ENCODE measurements at places on chromosomes 1 and 21.
A peak's percentile ranks its signal among the peaks of the same experiment; 100 is the strongest.

GRCh38 chr1:113073479-113073950 is 517 bp downstream of the LRIG2 start:
- H3K27ac ChIP-seq, result peak overlapping the region; percentile 88
- peaks cover 3% of the 10 kb centered on the region for H3K36me3 ChIP-seq
- H3K27me3 ChIP-seq, result no peaks in the 10 kb centered on the region
- peak; percentile 89 for DNase-seq

DNA sequence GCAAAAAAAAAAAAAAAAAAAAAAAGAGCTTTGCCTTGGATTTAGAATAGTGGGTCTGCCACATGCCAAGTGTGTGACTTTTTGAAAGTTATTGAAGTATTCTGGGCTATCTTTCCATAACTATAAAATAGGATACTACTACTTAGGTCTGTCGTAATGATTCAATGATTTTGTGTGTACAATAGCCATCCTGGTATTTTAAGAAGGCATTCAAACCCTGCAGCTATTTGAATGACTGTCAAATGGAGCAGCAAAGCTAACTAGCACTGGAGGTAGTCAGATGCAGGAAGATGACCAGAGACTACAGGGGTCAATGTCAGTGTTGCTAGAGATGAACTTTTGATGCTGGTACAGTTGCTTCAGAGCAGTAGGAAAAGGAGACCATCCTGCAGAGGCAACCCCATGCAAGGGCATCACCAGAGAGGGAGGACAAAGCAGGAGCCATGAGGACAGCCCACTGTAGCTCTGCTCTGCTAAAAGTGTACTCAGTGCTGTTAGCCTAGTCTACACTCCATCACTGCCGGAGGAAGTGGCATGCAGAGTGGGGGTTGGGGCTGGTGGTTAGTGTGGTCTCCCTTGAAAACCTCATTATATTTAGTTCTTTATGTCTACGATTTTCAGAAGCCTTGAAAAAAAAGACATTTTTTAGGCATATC is 29.0 kb downstream of the DUSP10 start:
- DNase-seq, result no peak
- H3K4me1 ChIP-seq, result peaks cover 28% of the 10 kb centered on the region
- no peak overlapping the region for H3K27ac ChIP-seq
- no peaks in the 10 kb centered on the region for H3K36me3 ChIP-seq

GRCh38 chr21:35045542-35046262 is 3.4 kb downstream of the RUNX1 start:
- no peaks in the 10 kb centered on the region for H3K27me3 ChIP-seq
- no peak overlapping the region for H3K4me3 ChIP-seq
- no peak for DNase-seq
- peaks cover 23% of the 10 kb centered on the region for H3K4me1 ChIP-seq
- H3K36me3 ChIP-seq, result no peaks in the 10 kb centered on the region

- no peak overlapping the region for H3K27ac ChIP-seq
- peaks cover 19% of the 10 kb centered on the region for H3K4me1 ChIP-seq
- no peak for DNase-seq
- H3K36me3 ChIP-seq, result no peaks in the 10 kb centered on the region
These were observed 347.5 kb downstream of the SMYD3 start for GRCh38 chr1:246159279-246160227.

DNA sequence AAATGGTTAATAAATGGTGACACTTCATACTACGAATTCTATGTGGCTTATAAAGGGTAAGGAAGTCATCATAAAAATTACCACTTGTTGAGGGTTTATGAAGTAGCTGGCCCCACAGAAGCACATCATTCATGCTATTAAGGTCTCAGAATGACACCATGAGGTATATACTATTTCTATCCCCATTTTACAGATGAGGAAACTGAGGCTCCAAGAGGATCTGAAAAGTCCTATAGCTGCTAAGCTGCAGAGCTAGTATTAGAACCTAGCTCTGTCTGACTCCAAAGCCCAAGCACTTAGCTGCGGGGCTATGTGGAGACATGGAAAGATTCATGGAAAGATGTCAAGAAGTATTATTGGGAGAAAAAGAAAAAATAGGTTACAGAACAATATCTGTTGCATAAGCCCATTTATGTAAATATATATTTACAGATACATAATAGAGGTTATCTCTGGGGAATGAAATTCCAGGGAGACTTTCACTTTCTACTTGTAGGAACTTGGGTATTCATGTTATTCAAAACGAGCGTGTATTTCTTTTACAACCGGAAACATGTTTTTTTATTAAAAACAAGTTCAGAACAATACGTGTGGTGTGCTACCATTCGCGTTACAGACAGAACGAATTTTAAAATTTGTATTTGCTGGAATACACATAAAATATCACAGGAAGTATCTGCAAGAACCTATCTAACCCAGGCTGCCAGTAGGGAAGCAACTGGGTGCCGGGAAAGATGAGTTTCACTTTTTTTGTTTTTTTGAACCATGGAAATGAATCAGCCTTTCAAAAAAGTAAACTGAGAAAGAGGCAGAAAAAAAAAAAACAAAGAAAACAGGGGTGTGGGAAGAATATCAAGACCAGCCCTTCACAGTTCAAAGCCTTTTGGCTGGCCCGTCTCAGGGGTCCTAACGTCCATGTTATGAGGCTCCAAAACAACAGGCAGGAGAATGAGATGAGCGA is 13.4 kb downstream of the SPOCD1 start:
- H3K4me3 ChIP-seq, result no peak overlapping the region
- no peaks in the 10 kb centered on the region for H3K27me3 ChIP-seq
- no peak overlapping the region for H3K27ac ChIP-seq
- DNase-seq, result no peak
- no peaks in the 10 kb centered on the region for H3K36me3 ChIP-seq

DNA sequence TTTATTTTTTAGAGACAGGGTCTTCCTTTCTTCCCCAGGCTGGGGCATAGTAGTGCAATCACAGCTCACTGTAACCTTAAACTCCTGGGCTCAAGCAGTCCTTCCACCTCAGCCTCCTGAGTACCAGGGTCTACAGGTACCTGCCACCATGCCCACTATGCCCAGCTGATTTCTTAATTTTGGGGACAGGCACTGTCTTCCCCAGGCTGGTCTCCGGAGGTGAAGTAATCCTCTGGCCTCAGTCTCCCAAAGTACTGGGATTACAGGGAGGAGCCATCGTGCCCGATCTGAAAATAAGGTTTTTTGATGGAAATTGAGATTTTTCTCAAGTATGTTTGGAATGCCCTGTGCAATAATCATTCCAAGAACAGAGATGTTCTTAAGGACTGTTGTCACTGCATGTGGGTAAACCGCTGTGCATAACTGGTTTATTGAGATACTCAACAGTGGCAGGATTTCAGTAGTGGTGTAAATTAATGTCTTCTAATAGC is 934 bp upstream of the MSH4 start:
- peaks cover 36% of the 10 kb centered on the region for H3K36me3 ChIP-seq
- no peak for DNase-seq
- H3K27ac ChIP-seq, result no peak overlapping the region

GRCh38 chr1:194293851-194294405 is 1107.5 kb upstream of the B3GALT2 start:
- no peaks in the 10 kb centered on the region for H3K36me3 ChIP-seq
- H3K4me3 ChIP-seq, result no peak overlapping the region
- no peaks in the 10 kb centered on the region for H3K4me1 ChIP-seq
- H3K27ac ChIP-seq, result no peak overlapping the region

GRCh38 chr1:14531519-14531918 is 67.0 kb upstream of the KAZN start:
- H3K27me3 ChIP-seq, result no peaks in the 10 kb centered on the region
- H3K36me3 ChIP-seq, result no peaks in the 10 kb centered on the region
- no peak overlapping the region for H3K27ac ChIP-seq
- DNase-seq, result no peak
- H3K4me1 ChIP-seq, result no peaks in the 10 kb centered on the region

DNA sequence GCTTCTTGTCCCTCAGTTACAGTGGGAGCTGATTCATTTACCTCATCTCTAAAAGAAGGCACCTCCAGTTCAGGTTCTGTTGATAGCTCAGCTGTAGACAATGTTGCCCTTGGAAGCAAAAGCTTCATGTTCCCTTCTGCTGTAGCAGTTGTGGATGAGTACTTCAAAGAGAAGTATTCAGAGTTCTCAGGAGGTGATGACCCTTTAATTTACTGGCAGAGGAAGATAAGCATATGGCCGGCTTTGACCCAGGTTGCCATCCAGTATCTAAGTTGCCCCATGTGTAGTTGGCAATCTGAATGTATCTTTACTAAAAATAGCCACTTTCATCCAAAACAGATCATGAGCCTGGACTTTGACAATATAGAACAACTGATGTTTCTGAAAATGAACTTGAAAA is 4.5 kb downstream of the ZBED6 start:
- H3K4me1 ChIP-seq, result peaks cover 10% of the 10 kb centered on the region
- H3K27ac ChIP-seq, result no peak overlapping the region
- no peaks in the 10 kb centered on the region for H3K27me3 ChIP-seq
- no peak for DNase-seq

- H3K27me3 ChIP-seq, result no peaks in the 10 kb centered on the region
- H3K4me3 ChIP-seq, result peak overlapping the region; percentile 47
- no peak for DNase-seq
- peaks cover 22% of the 10 kb centered on the region for H3K4me1 ChIP-seq
- H3K36me3 ChIP-seq, result no peaks in the 10 kb centered on the region
- no peak overlapping the region for H3K27ac ChIP-seq
These were observed 226.2 kb downstream of the ZNF326 start for GRCh38 chr1:90220941-90221693.

DNA sequence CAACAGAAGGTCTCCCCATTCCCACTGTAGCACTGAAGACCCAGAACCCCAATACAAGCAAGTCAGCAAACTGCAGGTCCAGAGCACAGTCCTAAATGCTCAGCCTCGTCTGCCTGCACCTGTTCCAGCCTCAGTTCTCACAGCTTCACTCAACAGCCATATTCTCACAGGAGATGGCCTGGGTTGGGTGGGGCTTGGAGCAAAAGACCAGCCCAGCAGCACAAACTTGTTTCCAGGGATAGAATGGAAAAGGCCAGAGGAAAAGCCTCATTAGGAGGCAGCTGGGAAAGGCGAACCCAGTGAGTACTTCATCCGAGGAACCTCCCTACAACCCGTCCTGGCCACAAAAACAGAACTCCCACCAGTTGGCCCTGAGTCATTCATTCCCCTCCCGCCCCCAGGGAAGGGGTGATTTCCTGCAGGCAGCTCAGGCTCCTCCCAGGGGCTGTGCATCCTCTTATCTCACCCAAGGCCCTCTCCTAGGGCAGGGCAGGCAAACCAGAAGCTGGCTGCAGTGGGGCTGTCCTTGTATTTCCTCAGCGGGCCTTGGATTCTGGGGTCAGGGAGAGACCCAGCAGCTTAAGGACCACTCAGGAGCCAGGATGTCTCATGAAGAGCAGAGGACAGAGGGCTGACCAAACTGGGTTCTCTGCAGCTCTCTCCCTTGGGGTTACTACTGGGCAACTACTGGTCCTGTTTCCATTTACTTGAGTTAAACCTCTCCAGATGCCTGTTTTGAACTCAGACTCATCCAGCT is 7.4 kb upstream of the MPL start:
- no peaks in the 10 kb centered on the region for H3K27me3 ChIP-seq
- H3K36me3 ChIP-seq, result no peaks in the 10 kb centered on the region
- no peak overlapping the region for H3K4me3 ChIP-seq
- no peak overlapping the region for H3K27ac ChIP-seq

GRCh38 chr1:54299037-54299436 is 99.1 kb downstream of the MRPL37 start:
- peak; percentile 84 for DNase-seq
- H3K27me3 ChIP-seq, result peaks cover 56% of the 10 kb centered on the region
- H3K27ac ChIP-seq, result no peak overlapping the region
- no peak overlapping the region for H3K4me3 ChIP-seq
- H3K36me3 ChIP-seq, result no peaks in the 10 kb centered on the region

DNA sequence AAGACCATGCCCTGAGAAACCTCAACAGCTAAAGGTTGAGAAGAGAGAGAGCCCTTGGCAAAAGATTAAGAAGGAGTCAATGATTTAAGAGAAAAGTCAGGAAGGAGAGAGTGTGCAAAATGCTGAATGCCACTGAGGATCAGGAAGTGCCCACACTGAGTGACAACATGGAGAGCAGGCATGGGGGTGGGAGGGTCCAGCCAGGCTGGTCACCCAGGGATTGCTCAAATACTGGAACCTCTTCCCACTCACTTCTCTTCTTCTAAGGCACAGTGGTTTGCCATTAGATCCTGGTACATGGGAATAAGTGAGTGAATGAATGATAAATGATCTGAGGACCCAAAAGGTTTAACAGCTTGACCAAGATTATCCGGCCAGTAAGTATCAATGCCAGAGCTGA is 11.1 kb downstream of the PRR9 start:
- no peak overlapping the region for H3K4me3 ChIP-seq
- no peak overlapping the region for H3K27ac ChIP-seq

DNA sequence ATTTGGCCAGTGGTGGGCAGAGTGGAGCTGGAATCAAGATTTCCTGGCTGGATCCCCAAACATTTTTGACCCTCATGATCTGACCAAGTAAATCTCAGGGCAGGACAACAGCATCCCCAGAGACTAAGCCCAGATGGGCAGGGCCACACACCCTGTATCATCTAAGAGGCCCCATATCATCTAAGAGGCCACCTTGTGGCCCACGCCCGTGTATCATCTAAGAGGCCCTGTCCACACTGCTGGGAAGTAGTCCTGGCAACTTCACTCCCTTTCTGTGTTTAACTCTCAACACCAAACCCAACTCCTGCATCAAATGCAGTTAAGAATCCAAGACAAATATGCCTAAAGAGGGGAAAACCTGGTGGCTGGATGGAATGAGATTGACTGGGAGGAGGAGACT is 81.6 kb upstream of the SSX2IP start:
- no peak overlapping the region for H3K27ac ChIP-seq
- no peaks in the 10 kb centered on the region for H3K27me3 ChIP-seq
- H3K4me3 ChIP-seq, result no peak overlapping the region
- no peaks in the 10 kb centered on the region for H3K4me1 ChIP-seq
- no peak for DNase-seq

- no peak overlapping the region for H3K27ac ChIP-seq
- DNase-seq, result no peak
- H3K4me3 ChIP-seq, result no peak overlapping the region
- H3K36me3 ChIP-seq, result no peaks in the 10 kb centered on the region
- no peaks in the 10 kb centered on the region for H3K4me1 ChIP-seq
These were observed 965.2 kb downstream of the TTLL7 start for GRCh38 chr1:83033682-83034081.

GRCh38 chr1:156900896-156901589 is 7.5 kb downstream of the PEAR1 start:
- H3K27me3 ChIP-seq, result peaks cover 11% of the 10 kb centered on the region
- H3K4me1 ChIP-seq, result peaks cover 7% of the 10 kb centered on the region
- H3K4me3 ChIP-seq, result no peak overlapping the region
- H3K36me3 ChIP-seq, result no peaks in the 10 kb centered on the region
- no peak for DNase-seq

Data from neural progenitor cell (in vitro differentiated cells).